CD4-positive, CD25-positive, alpha-beta regulatory T cell (primary cell): ENCODE measurements at places on chromosomes 3 and 15. TPM values are rescaled to one million over a fixed set of nuclear protein-coding genes. Genes with fewer than 3 reads are reported as not detected.

GREM1 gene
- polyA plus RNA-seq = not detected

A4GNT gene
- not detected for polyA plus RNA-seq

CELF6 gene
- not detected for polyA plus RNA-seq

PRSS50 gene
- not detected for polyA plus RNA-seq

CCRL2 gene
- 1.9 TPM for polyA plus RNA-seq

CLSTN2 gene
- not detected for polyA plus RNA-seq

MCF2L2 gene
- 4.4 TPM for polyA plus RNA-seq

SMARCC1 gene
- polyA plus RNA-seq = 53.2 TPM

CAPN3 gene
- not detected for polyA plus RNA-seq

ZNF609 gene
- polyA plus RNA-seq = 0.64 TPM

HRG gene
- not detected for polyA plus RNA-seq

CD80 gene
- 1.8 TPM for polyA plus RNA-seq

GOLGA6L1 gene
- polyA plus RNA-seq = not detected

RFX7 gene
- polyA plus RNA-seq = 5.2 TPM

TGM4 gene
- not detected for polyA plus RNA-seq

HCLS1 gene
- polyA plus RNA-seq = 470 TPM

GOLGA8S gene
- polyA plus RNA-seq = not detected

PPP1R14D gene
- polyA plus RNA-seq = not detected

GLDN gene
- not detected for polyA plus RNA-seq

CPNE4 gene
- polyA plus RNA-seq = not detected

GOLGA6L9 gene
- 0.49 TPM for polyA plus RNA-seq

CPB1 gene
- not detected for polyA plus RNA-seq

NAALADL2 gene
- polyA plus RNA-seq = not detected

CCDC13 gene
- polyA plus RNA-seq = not detected

STAB1 gene
- polyA plus RNA-seq = not detected

TMC3 gene
- 0.05 TPM for polyA plus RNA-seq

SIDT1 gene
- 18.1 TPM for polyA plus RNA-seq

GAP43 gene
- polyA plus RNA-seq = not detected

CEP152 gene
- 3.5 TPM for polyA plus RNA-seq

MYO1E gene
- 1.6 TPM for polyA plus RNA-seq

PPIP5K1 gene
- polyA plus RNA-seq = 7.1 TPM

CIDEC gene
- polyA plus RNA-seq = not detected
